Adrenal gland (tissue), 19 donors: ENCODE measurements at places on chromosomes 3 and 15. TPM values are rescaled to one million over a fixed set of nuclear protein-coding genes. Genes with fewer than 3 reads are reported as not detected.
A peak's percentile ranks its signal among the peaks of the same experiment; 100 is the strongest.

Gene ARHGEF3
- 77.9 TPM for total RNA-seq

Gene PLA2G4E
- not detected for total RNA-seq

Gene CCDC174
- total RNA-seq, result 18.8 TPM

Gene ZNF774
- 3.6 TPM for total RNA-seq

Gene SH2D7
- not detected for total RNA-seq

Gene COPS2
- total RNA-seq, result 53.3 TPM

Gene LYZL4
- not detected for total RNA-seq

- DNase-seq, result peak; percentile 12
- H3K27ac ChIP-seq, result no peak overlapping the region
- H3K36me3 ChIP-seq, result no peaks in the 10 kb centered on the region
- no peak overlapping the region for H3K4me3 ChIP-seq
These were observed 25.8 kb downstream of the ALS2CL start for GRCh38 chr3:46667657-46668056.

DNA sequence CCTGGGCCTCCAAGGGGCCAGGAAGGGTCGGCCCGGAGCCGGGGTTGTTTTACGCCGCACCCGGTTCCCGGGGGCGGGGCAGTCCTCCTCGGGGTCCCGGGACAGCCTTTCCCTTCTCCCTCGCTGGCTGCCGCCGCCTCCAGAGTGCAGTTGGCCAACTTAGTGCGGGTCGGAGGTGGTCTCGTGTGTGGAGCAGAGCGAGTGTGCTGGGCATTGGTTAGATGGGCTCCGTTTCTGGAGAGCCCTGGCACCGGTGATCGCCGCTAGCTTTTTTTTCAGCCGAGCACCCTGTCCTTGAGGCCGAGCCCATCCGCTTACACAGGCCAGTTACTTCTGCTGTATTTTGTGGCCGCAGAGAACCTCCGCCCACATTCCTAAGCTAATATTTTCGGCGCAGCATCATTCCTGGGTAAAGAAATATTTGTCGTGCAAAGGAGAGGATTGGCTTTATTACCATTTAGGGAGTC is 585 bp downstream of the KIF23 start:
- no peaks in the 10 kb centered on the region for H3K27me3 ChIP-seq
- H3K27ac ChIP-seq, result peak overlapping the region; percentile 67
- peak overlapping the region; percentile 60 for H3K4me3 ChIP-seq
- DNase-seq, result peak; percentile 69

DNA sequence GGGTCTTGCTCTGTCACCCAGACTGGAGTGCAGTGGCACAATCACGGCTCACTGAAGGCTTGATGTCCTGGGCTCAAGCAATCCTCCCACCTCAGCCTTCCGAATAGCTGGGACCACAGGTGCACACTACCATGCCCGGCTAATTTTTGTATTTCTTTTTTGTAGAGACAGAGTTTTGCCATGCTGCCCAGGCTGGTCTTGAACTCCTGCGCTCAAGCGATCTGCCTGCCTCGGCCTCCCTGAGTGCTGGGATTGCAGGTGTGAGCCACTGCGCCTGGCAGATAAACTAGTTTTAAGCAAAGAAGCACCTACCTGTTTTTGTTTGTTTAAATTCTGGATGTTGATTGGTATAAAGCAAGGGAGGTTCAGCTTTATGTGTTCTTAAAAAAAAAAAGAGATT is 170.6 kb upstream of the GOLIM4 start:
- no peak overlapping the region for H3K4me3 ChIP-seq
- no peaks in the 10 kb centered on the region for H3K27me3 ChIP-seq
- no peak overlapping the region for H3K27ac ChIP-seq
- no peaks in the 10 kb centered on the region for H3K4me1 ChIP-seq

DNA sequence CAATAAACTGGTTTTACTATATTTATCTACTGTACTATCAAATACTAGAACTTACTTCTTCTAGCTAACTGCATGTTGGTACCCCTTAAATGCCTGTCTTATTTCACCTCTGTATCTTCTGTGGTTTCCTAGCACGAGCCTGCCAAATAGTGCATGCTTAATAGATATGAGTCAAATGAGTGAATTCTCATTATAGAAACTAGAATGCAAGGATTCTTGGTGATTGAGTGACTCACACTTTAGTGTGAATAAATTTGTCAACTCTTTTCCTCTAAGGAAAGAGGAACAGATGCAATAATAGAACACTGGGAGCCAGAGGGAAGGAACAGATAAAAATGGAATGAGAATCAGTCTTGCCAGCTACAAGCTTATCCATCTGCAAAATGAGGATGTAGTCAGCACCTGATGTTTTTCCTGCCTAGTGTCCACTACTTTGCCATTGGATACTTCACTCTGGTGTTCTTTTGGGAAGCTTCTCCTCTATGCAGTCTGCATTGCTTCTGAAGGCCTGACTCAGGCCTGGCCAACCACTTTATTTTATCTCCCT is 189.1 kb upstream of the CADPS start:
- no peak overlapping the region for H3K27ac ChIP-seq
- H3K4me1 ChIP-seq, result no peaks in the 10 kb centered on the region
- H3K4me3 ChIP-seq, result no peak overlapping the region
- no peak for DNase-seq
- H3K27me3 ChIP-seq, result no peaks in the 10 kb centered on the region
- no peaks in the 10 kb centered on the region for H3K36me3 ChIP-seq

- no peaks in the 10 kb centered on the region for H3K36me3 ChIP-seq
- peaks cover 15% of the 10 kb centered on the region for H3K27me3 ChIP-seq
- H3K4me3 ChIP-seq, result no peak overlapping the region
- H3K4me1 ChIP-seq, result no peaks in the 10 kb centered on the region
- no peak overlapping the region for H3K27ac ChIP-seq
These were observed 36.3 kb upstream of the TMC3 start for GRCh38 chr15:81410318-81410753.

DNA sequence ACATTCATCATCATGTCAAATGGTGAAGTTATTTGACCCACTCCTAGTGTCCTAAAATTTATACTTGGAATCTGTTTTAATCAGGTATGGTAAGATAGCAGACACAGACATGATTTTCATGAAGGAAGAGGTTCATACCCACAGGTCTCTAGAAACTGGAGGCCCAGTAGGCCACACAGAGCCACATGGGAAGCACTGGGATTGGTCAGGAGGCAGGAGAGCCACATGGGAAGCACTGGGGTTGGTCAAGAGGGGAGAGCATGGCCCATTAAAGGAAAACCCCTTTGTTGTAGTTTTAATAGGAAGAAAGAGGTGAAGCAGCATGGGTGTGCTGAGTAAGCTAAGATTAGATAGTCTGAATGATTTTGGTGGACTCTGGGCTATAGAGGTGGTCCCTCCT is 356.9 kb downstream of the MFSD1 start:
- H3K27me3 ChIP-seq, result no peaks in the 10 kb centered on the region
- no peak overlapping the region for H3K4me3 ChIP-seq
- no peak overlapping the region for H3K27ac ChIP-seq
- no peaks in the 10 kb centered on the region for H3K36me3 ChIP-seq
- DNase-seq, result no peak

GRCh38 chr15:75782926-75783325 is 60.3 kb upstream of the UBE2Q2 start:
- no peaks in the 10 kb centered on the region for H3K27me3 ChIP-seq
- peak; percentile 6 for DNase-seq
- no peak overlapping the region for H3K4me3 ChIP-seq
- no peaks in the 10 kb centered on the region for H3K4me1 ChIP-seq
- H3K27ac ChIP-seq, result no peak overlapping the region

- no peak overlapping the region for H3K4me3 ChIP-seq
- no peak overlapping the region for H3K27ac ChIP-seq
These were observed 341.4 kb upstream of the ATP11B start for GRCh38 chr3:182451871-182452270.

- no peaks in the 10 kb centered on the region for H3K36me3 ChIP-seq
- no peaks in the 10 kb centered on the region for H3K4me1 ChIP-seq
- H3K27ac ChIP-seq, result no peak overlapping the region
- no peaks in the 10 kb centered on the region for H3K27me3 ChIP-seq
These were observed 137.6 kb upstream of the TRIM42 start for GRCh38 chr3:140540262-140540661.

DNA sequence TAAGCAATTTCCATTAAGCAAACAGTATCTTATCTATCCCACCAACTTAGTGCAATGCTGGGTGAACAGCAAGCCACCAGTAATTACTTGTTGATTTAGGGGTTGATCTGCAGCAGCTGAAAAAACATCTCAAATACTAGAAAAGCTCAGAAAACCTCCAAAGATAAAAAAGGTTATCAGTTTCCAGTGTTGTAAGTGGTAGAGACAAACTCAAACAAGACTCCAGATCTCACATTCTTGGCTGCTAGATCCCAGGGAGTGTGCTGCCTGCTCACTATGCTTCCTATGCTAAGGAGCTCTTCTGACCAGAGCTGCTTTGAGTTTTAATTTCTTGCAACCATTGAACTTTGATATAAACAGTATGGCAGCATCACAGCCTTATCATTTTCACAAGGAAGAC is 11.3 kb downstream of the B3GALNT1 start:
- no peak for DNase-seq
- no peak overlapping the region for H3K27ac ChIP-seq
- no peaks in the 10 kb centered on the region for H3K36me3 ChIP-seq
- no peaks in the 10 kb centered on the region for H3K4me1 ChIP-seq
- H3K27me3 ChIP-seq, result no peaks in the 10 kb centered on the region

DNA sequence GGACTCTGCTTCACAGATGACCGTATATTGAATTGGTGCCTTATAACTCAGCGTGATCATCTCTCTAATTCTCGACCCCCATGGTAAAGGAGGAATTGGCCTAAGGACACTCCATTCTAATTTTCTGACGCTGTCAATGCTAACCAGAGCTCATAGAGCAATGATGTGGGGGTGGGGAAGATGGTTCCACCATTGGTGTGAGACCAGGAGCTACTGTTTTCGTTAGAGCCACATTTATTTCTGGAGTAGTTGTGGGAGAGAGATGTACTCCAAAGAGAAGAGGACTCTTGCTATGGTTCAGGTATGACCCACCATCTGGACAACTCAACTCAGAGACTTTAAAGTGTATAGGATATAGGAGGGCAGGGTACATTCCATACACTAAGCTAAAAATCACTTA is 16.3 kb downstream of the ZBTB38 start:
- no peak overlapping the region for H3K27ac ChIP-seq
- no peak overlapping the region for H3K4me3 ChIP-seq
- no peak for DNase-seq
- peaks cover 36% of the 10 kb centered on the region for H3K4me1 ChIP-seq

DNA sequence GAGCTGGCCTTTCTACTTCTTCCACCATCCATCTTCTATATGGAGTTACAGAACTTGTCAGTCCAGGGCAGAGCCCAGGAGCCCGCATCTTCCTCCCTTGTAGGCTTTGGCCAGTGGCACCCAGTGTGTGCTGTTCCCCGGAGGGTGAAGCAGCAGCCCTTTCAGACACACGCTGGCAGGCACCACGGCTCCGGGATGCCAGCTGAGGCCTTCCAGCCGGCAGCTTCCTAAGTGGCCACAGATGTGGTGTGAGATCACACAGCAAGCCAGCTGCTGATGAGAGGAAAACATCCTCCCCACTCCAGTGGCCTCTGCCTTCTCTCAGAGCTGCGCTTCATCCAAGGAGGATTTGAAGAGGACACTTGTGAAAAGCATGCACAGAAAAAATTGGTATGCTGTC is 24.1 kb downstream of the CRABP1 start:
- H3K27ac ChIP-seq, result no peak overlapping the region
- no peaks in the 10 kb centered on the region for H3K4me1 ChIP-seq
- no peak for DNase-seq
- no peaks in the 10 kb centered on the region for H3K27me3 ChIP-seq
- no peak overlapping the region for H3K4me3 ChIP-seq
- no peaks in the 10 kb centered on the region for H3K36me3 ChIP-seq

GRCh38 chr3:153976891-153977554 is 144.2 kb upstream of the ARHGEF26 start:
- H3K4me1 ChIP-seq, result no peaks in the 10 kb centered on the region
- no peak for DNase-seq
- no peak overlapping the region for H3K27ac ChIP-seq
- no peaks in the 10 kb centered on the region for H3K27me3 ChIP-seq

GRCh38 chr3:5002174-5002870 is 23.1 kb downstream of the BHLHE40 start:
- H3K4me3 ChIP-seq, result no peak overlapping the region
- no peak overlapping the region for H3K27ac ChIP-seq
- no peak for DNase-seq
- no peaks in the 10 kb centered on the region for H3K27me3 ChIP-seq

GRCh38 chr3:165555785-165556184 is 281.4 kb downstream of the BCHE start:
- no peaks in the 10 kb centered on the region for H3K4me1 ChIP-seq
- no peak overlapping the region for H3K27ac ChIP-seq
- H3K4me3 ChIP-seq, result no peak overlapping the region
- H3K27me3 ChIP-seq, result no peaks in the 10 kb centered on the region
